ENCODE measurements at places on chromosomes 6 and 20.

GRCh38 chr6:37802810-37803209 is 16.7 kb upstream of the ZFAND3 start:
- no peak for DNase-seq

DNA sequence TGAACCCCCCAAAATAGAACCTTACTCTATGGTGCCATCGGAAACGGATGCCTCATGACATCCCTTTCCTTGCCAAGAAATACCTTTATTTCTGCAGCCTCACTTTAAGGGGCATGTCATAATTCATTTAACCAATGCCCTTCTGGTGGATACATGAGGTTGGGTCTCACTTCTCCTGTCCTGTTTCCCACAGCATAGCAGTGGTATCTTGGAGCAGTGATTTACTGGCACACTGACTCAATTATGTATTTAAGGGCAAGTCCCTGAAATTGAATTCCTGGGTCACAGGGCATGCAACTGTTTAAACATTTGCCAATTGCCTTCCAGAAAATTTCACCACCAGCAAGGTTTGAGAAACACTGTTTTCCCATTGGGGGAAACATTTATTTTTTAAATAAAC is 639 bp upstream of the LBP start:
- no peak for DNase-seq

DNA sequence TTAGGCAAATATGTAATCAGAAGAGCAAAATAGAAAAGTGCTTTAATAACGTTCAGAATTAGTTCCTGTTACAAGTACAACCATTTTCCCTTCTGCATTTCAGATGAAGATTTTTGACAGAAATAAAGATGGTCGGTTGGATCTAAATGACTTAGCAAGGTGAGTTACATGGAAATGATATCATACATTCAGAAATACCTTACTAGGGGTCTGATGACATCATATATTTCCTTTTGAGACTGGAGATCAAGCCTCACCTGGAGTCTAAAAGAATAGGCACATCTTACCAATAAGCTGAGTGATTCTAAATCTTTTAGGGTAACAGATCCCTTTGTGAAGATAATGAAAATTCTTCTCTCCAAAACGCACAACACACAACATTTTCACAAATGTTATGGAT is 29.8 kb downstream of the SCGN start:
- no peak for DNase-seq

- no peak for DNase-seq
These were observed 337.4 kb upstream of the PRDM1 start for GRCh38 chr6:105748737-105749161.

GRCh38 chr20:17714597-17714996 is 14.8 kb downstream of the BANF2 start:
- DNase-seq = no peak

DNA sequence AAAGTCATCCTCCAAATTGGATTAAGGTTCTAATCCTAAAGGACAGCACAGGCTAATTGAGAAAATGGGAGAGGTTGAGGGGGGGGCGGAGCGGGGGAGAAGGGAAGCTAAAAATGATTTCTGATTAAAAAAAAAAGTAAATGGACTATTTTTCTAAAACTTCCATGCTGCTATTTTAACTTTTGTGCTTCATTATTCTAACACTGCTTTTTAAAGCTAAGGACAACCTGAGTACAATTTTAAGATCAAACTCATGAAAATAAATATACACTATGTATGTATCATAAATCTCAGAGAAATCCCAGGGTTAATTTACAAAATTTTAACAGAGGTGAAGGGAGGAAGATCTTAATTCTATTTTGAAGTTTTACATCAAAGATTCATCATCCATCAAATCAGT is 4.4 kb downstream of the MAN1A1 start:
- DNase-seq = no peak
